ENCODE measurements at places on chromosomes 11 and 22.

- DNase-seq, result peak; percentile 63
These were observed 11.6 kb upstream of the GPHA2 start for GRCh38 chr11:64947208-64947814.

DNA sequence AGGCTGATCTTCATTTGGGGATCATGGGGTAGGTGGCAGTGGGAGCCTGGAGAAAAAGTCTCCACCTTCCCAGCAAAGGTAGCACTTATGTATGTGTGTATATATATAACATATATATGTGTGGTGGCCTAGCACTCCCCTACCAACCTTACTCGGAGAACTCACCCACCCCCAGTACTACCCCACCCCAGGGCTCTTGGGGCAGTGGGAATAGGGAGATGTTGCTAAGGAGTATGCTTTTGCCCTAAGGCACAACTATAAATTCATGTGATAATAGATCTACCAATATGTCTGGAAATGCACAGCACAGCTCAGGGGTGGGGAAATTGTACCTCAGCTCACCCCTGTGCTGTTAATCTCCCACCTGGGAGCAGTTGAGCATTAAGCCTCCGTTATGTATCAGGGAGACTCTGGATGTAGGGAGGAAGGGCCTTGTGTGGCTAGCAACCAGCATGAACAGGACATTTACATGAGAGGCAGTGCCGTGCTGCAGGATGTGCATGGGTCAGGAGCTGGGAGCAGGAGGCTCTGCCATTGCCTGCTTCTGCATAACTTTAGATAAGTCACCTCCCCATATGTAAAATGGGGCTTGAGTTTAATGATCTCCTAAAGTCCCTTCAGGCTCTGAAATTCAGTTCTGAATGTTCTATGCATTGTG is 57.3 kb downstream of the C11orf91 start:
- DNase-seq, result no peak

DNA sequence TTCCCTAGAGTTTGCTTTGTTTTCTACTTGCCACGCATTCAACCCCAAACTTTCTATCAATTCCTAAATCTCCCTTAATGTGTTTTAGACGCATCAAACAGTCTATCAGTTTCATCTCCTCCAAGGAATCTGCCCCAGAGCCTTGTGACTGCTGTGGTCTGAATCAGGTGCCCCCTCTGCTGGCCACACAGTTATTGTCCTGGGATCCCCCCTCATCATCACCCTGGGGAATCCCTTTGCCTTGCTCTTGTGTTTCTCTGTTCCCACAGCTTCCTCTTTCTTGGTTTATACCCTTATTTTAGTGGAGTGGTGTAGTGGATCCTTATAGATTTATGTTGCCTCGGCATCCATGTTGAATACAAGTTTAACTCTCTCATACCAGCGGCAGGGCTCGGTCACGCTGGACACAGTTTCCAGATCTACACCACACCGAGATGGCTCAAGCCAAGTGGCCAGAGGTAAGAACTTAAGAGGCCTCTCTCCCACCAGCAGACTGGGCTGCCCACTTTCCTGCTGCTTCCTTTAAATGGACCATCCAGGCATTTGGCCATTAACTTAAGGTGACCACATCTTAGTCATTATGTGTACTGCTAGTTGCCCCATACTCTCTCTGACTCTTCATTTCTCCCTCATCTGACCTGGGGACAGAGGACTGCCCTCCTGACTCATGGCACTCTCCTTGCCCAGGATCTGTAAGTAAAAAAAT is 8.2 kb downstream of the UPB1 start:
- peak; percentile 46 for DNase-seq

GRCh38 chr11:128431931-128432330 is 155.4 kb downstream of the ETS1 start:
- no peak for DNase-seq

DNA sequence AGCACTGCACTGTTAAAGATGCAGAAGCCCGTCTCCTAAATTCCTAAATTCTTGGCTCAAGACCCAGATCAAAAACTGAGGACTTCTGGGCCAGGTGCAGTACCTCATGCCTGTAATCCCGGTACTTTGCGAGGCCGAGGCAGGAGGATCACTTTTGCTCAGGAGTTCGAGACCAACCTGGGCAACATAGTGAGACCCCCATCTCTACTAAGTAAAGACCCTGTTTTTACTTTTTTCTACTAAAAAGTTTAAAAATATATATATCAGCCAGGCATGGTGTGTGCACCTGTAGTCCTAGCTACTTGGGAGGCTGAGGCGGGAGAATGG is 29.7 kb downstream of the PDGFB start:
- no peak for DNase-seq

Measured in HFFc6 (cell line).